ENCODE measurements at places on chromosomes 16 and 17.

DNA sequence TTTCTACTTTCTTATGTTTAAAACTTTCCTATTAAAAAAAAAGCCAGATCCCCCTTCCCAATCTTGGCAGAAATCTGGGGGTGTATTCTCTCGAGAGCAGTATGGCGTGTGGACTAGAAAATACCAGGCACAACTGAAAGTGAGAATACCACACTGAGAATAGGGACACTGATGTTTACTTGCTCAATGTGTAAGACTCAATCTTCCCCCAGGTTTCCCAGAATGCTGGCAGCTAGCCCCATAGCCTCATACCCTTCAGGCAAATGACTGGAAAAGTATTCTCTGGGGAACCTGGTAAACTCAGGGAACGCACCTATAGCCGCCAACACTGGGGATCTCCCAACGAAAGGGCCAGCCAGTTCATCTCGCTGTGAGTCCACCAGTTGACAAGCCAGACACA lies 15.3 kb downstream of the ZZEF1 start:
- DNase-seq: no peak

- no peak for DNase-seq
Observed at GRCh38 chr17:72822358-72823023, 270.0 kb downstream of the SLC39A11 start.

- no peak for DNase-seq
Observed at GRCh38 chr16:28932339-28933141, 769 bp downstream of the CD19 start.

DNA sequence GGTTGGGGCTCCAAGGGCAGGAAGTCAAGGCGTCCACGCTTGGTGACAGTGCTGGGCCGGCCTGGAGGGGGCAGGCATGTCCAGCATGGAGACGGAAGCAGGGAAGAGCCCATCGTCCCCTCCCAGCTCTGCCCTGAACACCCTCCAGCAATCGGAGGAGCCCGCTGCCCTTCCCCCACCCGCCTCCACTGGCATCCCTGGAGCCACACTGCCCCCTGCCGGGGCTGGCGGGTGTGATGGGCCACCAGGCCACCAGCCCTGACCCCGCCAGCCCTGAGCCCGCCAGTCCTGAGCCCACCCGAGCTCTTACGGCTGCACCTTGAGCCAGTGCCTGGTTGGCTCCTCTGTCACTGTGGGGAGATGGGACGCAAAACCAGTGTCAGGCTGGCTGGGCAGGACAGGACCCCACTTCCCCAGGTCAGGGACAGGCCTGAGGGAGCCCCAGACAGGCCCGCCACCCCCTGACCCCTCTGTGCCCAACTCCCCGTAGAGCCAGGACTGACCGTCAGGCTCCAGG lies 4.1 kb upstream of the CDH15 start:
- DNase-seq: peak; percentile 18

GRCh38 chr17:50763716-50764475 lies 3.4 kb downstream of the ANKRD40CL start:
- DNase-seq: no peak

DNA sequence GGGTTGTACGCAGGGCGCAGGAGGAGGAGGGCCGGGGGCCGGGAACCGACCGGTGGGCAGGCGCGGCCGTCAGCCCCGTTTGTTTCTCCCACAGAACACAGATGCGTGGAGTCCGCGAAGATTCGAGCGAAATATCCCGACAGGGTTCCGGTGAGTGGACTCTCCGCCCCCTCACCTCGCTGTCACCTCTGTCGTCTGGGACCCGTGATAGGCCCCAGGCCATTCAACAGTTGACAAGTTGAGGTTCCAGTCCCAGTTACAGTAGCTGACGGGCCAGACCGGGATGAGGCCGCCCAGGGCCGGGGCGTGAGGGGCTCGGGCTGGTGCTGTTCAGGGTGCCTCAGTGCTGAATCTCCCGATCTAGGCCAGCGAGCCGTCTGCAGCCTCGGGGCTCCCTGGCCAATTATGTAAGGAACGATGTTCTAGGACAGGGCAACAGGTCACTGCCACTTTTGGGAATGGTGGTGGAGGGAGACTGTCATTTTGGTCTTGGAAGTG lies 628 bp downstream of the GABARAPL2 start:
- DNase-seq: no peak

DNA sequence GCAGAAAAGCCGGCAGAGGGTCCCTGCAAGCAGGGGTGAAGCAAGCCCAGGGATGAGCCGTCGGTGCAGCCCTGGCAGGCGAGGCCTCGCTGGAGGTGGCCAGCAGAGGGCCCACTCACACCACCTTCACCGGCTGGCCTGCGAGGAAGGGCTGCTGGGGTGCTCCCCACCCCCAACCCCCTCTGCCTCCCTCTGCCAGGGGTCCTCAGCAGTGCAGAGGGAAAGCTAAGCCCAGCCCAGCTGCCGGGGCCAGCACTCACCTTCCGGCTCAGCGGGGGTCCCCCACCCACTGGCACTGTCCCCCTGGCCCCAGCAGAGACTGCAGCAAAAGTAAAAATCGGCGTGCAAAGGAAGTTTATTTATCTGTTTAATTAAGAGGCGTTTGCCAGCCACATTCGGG lies 113.4 kb downstream of the ENGASE start:
- no peak for DNase-seq

DNA sequence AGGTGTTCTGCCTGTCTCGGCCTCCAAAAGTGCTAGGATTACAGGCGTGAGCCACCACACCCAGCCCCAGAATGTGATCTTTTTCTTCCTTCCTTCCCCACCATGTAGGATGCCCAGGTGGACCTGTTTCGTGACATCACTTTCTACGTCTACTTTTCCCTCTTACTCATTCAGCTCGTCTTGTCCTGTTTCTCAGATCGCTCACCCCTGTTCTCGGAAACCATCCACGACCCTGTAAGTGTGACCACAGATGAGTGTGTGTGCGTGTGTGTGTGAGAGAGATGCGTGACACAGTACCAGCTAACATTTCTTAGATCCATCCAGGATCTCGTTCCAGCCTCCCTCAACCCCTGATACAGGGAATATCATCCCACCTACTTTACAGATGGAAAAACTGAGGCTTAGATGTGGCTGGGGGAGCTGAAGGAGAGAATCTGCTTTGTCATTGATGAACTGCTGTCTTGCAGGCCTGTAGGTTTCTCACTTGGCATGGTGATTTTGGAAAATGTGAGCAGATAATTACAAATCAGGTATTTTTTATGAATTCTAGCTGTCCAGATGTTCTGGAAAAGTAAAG lies 67.1 kb downstream of the ABCC1 start:
- DNase-seq: no peak

DNA sequence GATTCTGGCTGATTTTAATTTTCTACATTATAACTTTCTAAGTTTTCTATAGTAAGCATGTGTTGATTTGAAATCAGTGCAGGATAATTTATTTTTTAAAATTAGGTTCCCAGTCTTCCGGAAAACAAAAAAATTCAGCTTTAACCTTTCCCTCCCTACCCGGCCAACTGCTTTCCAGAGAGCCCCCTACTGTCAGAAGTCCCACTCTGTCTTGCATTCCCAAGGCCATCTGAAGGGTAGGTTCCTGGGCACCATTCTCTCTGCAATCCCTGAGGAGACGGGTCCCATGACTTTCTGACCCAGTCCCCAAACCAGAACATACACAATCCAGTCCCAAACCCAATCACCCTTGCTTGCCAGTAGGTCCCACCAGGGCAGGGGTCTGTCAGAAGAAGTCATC lies 200.3 kb downstream of the CYLD start:
- DNase-seq: no peak

DNA sequence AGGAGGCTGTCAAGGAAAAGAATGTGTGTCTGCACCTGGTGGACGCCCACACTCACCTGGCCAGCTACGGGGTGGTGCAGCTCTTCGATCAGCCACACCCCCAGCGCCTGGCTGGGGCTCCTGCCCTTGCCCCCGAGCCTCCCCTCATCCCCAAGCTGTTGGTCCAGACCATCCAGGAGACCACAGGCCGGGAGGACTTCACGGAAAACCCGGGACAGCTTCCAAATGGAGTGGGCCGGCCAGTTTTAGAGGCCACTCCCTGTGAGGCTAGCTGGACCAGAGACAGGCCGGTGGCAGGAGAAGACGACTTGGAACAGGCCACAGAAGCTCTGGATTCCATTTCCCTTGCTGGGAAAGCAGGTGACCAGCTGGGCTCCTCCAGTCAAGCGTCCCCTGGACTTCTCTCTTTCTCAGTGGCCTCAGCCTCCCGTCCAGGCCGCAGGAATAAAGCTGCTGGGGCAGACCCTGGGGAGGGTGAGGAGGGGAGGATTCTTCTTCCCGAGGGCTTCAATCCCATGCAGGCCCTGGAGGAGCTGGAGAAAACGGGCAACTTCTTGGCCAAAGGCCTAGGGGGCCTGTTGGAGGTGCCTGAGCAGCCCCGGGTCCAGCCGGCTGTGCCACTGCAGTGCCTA lies 2.2 kb downstream of the WDR81 start:
- DNase-seq: no peak

DNA sequence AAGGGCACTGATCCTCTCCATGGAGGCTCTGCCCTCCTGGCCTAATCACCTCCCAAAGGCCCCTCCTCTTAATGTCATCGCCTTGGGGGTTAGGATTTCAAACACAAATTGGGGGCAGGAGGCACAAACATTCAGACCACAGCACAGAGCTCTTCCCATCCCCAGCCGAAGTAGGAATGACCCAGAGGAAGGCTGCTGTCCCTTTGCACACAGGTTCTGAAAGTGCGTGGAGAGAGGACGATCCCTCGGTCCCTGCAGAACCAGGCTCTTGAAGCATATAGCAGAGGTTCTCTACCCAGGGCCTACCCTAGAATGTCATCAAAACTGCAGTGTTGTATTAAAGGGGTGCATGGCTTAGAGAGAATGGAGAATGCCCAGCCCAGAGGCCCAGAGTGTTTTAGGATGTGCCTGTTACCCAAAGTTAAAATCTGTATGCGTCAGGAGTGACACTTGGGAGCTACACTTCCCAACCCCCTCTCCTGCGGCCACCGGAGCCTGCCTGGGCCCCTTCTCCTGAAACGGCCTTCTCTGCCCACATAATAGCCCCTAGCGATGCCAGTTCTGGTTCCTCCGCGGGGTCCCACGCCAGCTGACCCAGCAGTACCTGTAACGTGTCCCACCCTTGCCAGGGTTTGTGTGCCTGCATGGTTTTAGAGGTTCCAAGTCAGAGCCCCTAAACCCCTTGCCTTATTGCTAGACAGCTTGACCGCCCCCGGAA lies 159.5 kb upstream of the CACNG5 start:
- no peak for DNase-seq

- no peak for DNase-seq
Observed at GRCh38 chr17:77821114-77821513, 137.4 kb upstream of the TNRC6C start.

- no peak for DNase-seq
Observed at GRCh38 chr16:70687671-70688245, 1.9 kb upstream of the MTSS2 start.

GRCh38 chr16:31487720-31488467 lies 5.0 kb downstream of the SLC5A2 start:
- DNase-seq: no peak

GRCh38 chr16:84995663-84996062 lies 15.7 kb downstream of the ZDHHC7 start:
- DNase-seq: no peak

GRCh38 chr16:49621241-49622083 lies 234.4 kb downstream of the ZNF423 start:
- DNase-seq: no peak

DNA sequence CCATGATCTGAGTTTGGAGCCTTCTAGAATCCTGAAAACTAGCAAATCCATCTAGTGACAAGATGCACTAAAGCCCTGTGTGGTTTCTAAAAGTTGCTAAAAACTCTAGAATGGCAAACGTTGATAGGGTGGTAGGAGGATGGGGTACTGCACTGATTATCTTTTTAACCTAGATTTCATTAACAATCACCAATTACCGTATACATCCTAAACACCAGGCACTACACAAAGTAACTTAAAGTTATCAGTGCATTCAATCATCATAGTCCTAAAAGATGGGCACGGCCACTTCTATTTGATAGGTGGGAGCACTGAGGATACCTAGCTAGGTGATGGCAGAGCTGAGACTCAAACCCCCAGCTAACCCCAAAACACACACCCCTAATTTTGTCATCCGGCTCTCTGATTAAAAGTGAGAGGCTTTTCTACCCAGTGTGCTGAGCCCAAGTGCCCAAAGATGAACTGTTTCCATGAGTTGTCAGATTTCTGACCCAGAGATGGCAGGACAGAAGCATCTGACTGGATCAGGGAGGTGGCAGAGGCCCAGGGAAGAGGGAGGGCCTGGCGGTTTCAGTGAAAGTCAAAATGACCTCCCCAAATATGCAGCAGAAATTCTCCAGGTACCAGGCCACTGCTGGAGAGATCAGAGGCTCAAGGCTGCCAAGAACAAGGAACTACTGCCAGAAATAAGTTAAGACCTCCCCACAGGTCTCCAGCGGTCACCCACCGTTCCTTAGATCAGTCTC lies 396.8 kb downstream of the SOX9 start:
- DNase-seq: no peak

DNA sequence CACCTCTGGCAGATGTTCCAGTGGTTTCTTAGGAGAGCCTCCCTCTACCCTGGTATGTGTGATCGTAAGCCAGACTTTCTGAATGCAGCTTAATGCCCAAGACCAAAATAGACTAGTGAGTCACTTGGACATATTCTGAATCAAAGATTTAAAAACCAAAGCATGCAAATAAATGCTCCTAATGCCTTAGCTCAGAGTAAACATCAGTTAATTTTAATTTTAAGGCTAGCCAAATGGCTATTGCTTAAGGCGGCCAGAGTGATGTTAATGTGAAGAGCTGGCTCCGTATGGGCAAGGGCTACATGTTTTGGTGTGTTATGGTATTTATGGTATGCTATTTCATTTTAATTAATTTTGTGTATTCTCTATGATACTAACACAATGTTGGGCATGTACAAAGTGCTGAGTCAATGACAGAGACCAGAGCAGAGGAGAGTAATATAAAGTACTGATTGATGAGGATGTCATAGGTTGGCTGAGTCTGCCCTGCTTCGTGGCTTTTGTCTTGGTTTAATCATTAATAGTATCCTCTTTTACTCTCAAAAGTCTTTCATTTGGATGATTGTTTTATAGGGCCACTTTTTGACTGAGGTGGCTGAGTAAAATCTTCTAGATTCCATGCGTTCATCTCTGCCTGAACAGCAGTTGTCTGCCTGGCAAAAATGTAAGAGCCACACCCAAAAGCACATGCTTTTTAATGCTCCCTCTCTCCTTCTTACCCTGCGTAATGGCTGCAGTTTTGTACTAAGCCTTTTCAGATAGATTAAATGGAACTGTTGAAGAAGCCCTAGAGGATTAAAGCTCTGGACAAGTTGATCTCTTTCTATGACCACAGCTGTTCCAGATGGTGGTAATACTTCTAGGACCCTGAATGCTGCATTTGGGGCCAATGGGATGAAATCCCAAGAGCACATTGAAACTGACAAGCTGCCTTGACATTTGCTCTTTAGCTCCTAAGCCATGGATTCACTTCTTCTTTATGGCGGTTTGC lies 59.6 kb downstream of the MAP2K6 start:
- DNase-seq: no peak

DNA sequence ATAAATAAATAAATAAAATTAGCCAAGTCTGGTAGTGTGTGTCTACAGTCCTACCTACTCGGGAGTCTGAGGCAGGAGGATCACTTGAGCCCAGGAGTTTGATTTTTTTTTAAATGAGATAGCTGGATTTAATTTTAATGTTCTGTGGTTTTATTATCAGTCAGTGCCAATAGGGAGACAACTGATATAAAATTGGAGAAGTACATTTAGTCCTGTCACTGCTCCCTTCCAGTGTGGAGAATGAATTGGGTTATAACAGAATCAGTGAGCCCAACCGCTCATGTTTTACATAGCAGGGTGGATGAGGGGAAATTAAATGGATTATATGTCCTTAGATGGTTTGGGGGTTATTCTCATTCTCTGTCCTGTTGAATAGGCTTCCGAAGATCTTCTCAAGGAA lies 6.2 kb downstream of the NME1 start:
- no peak for DNase-seq

- no peak for DNase-seq
Observed at GRCh38 chr16:10652730-10653590, 41.8 kb downstream of the TEKT5 start.
